ENCODE measurements at places on chromosomes 13 and 19. TPM values are rescaled to one million over a fixed set of nuclear protein-coding genes. Genes with fewer than 3 reads are reported as not detected.

The GPR12 gene
- total RNA-seq = not detected

The TMEM255B gene
- 0.85 TPM for total RNA-seq

The TMEM59L gene
- total RNA-seq = 3.8 TPM

The PRMT1 gene
- 437 TPM for total RNA-seq

The SLC25A41 gene
- total RNA-seq = 0.24 TPM

The C13orf46 gene
- total RNA-seq = 0.10 TPM

The SBSN gene
- 3.9 TPM for total RNA-seq

The HSPB6 gene
- total RNA-seq = 0.10 TPM

The FAM124A gene
- total RNA-seq = 1.7 TPM

The LIM2 gene
- not detected for total RNA-seq

The ZNF460 gene
- total RNA-seq = 1.0 TPM

The CYSLTR2 gene
- not detected for total RNA-seq

Measured in A549 treated with RU486 at 1 μM for 4 hours (cell line).